ENCODE measurements at places on chromosomes 5 and 9.

- DNase-seq = no peak
Observed at GRCh38 chr5:4857761-4858160, 282.4 kb upstream of the ADAMTS16 start.

- no peak for DNase-seq
Observed at GRCh38 chr5:178415353-178415752, 174.8 kb downstream of the COL23A1 start.

DNA sequence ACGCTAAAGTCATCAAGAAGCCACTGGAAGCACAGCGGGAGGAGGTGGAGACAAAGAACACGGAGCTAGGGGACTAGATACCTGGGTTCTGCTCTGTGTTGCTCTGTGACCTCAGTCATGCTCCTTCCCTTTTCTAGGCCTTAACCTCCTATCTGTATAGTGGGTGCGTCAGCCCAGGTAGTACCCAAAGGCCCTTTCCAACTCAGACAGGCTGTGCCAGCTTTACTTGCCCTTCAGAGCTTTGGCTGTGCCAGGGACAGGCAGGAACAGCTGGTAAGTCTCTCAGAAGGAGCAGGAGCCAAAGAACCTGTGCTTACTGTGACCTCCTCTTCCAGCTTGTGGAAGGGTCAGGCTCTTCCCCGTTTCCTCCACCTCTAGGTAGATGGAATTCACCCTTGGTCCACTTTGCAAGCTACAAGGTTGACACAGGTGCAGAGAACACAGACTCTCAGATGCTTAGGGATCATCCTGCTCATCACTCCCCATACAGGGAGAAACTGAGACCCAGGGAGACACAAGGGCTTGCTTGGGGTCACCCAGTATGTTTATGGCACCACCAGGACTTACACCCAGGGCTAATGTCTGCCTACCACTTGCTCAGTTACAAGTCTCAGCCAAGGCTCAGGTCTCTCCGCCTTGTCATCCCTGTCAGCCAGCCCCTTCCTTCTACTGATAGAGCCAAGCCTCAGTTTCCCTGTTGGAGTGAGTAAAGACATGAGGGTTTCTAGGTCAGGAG is 1.7 kb downstream of the CCDC69 start:
- DNase-seq = no peak

- no peak for DNase-seq
Observed at GRCh38 chr5:66840511-66841013, 244.4 kb downstream of the MAST4 start.

DNA sequence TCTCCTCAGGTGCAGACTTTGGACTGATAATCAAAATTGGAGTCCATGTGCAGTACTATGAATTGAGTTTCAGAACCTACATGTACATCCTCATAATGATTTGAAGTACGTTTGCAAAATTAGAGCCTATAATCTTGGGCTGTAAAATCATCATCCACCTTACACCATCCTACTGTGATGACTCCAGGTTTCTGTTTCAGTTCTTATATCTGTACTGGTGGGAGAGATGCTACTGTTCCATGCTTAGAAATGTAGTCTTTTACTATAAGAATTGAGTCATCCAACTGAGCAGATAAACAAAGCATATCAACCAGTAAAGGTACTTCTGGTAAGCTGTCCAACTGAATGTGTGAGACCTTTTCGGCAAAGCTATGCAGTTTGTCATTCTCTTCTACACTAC is 586.3 kb upstream of the FAM174A start:
- no peak for DNase-seq
